BJ (cell line): ENCODE measurements at places on chromosomes 12 and 14. TPM values are rescaled to one million over a fixed set of nuclear protein-coding genes. Genes with fewer than 3 reads are reported as not detected.

- DNase-seq, result no peak
Measured at GRCh38 chr14:74524076-74524811, 30.7 kb downstream of the ISCA2 start.

Gene LMO3
- polyA plus RNA-seq, result not detected in 2 replicates

- DNase-seq, result no peak
Measured at GRCh38 chr12:6868211-6869048, 1.1 kb downstream of the TPI1 start.

- DNase-seq, result no peak
Measured at GRCh38 chr14:55625481-55625880, 45.5 kb downstream of the KTN1 start.

DNA sequence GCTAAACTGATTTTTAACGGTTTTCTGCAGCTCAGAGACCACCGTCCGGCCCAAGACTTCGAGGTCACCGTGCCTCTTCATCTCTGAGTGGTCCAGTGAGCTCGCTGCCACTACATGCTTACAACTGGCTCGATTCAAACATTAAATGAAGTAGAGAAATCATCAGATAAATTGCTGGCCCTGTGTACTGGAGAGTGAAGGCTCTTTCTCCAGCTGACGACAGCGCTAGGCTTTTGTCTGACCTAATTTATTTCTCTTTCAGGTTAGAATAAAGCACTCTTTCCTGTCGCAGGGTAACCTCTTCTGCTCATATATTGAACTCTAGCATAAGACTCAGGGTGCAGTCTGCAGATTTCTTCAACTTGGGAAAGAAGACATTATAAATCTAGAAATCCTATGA is 6.4 kb downstream of the BCL11B start:
- DNase-seq, result no peak

Gene C14orf39
- polyA plus RNA-seq, result not detected in 2 replicates

Gene NANOG
- not detected in 2 replicates for polyA plus RNA-seq

DNA sequence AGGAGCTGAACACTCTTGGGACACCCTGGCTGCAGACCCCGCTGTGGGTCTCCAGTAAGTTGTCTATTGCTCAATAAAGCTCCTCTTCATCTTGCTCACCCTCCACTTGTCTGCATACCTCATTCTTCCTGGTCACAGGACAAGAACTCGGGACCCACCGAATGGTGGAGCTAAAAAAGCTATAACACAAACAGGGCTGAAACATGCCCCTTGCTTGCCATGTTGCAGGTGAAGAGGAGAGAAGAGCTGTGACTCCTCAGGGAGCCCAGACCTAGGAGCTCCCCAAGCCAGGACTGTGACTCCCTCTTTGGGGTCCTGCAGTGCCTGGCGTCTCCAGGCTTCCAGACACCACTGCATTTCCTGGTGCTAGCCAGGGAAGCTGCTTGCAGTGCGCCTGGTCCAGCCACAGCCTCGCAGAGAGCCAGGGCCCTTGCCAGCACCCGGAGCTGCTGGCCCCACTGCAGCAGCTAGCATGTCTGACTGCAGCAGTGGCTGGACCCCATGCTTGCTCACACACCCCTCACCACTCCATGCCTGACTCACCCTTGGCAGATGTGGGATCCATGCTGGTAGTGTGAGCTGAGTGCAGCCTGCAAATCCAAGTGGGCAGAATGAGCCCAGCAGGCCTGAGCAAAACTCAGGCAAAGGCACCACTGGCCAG is 37.1 kb upstream of the OR5AU1 start:
- DNase-seq, result no peak

Gene ACVRL1
- polyA plus RNA-seq, result 7.8 and 13.1 TPM in 2 replicates

DNA sequence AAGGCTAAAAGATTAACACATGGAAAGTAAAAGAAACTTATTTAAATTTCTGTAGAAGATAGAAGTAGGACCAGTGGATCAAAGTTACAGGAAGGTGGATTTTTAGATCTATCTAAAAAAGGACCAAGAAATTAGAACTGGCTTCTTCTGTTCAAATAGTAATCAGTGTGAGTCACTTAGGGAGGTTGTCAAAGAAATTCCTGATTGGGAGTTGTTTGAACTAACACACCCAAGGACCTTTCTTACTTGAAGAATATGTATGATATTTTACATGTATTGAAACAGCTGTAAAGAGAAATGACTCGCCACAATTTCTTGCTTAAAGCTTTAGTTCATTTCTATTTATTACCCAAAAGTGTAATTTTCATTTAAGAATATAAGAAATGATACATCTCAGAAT is 256.9 kb downstream of the RAD51B start:
- DNase-seq, result no peak

DNA sequence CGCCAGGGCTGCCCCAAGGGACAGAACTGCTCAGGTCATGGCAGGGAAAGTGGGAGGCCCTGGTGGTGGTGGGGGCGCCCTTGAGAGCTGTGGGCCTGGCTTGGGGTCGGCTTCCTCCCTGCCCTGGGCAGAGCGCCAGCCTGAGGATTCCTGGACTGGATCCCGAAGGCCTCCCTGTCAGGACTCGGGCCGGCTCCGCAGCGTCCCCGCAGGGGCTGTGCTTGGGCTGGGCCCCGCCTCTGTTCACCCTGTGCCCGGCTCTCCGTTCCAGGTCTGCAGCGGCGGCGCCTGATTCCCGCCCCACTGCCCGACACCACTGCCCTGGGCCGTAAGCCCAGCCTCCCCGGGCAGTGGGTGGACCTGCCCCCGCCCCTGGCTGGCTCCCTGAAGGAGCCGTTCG is 39.9 kb downstream of the KIF26A start:
- DNase-seq, result no peak

- DNase-seq, result no peak
Measured at GRCh38 chr12:114221136-114221833, 184.7 kb downstream of the TBX5 start.

- DNase-seq, result no peak
Measured at GRCh38 chr12:76957301-76957700, 78.5 kb upstream of the CSRP2 start.

- no peak for DNase-seq
Measured at GRCh38 chr14:45089813-45090212, 5.9 kb downstream of the PRPF39 start.

DNA sequence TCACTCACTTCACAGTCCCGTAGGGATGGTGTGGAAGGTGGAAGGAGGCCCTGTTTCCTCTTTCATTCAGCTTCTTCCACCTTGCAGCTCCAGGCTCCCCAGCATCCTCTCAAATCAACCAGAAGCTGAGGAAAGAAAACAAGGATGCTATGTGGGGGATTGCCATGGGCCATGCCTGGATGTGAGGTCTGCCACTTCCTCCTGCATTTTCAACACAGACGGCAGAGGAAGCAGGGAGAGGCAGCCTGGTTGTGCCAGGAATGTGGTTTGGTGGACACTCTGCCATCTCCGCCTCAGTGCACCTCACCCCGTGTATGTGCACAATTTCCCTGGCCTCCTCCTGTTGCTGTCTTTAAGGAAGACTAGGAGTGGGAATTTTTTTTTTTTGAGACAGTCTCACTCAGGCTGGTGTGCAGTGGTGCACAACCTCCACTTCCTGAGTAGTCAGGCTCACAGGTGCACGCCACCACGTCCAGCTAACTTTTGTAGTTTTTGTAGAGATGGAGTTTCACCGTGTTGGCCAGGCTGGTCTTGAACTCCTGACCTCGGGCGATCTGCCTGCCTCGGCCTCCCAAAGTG is 99.2 kb downstream of the SLC15A4 start:
- DNase-seq, result no peak

GRCh38 chr14:104435147-104436046 is 144.2 kb upstream of the C14orf180 start:
- no peak for DNase-seq

- no peak for DNase-seq
Measured at GRCh38 chr12:96075560-96075959, 40.2 kb upstream of the LTA4H start.

- no peak for DNase-seq
Measured at GRCh38 chr14:98682726-98683125, 589.3 kb downstream of the BCL11B start.

DNA sequence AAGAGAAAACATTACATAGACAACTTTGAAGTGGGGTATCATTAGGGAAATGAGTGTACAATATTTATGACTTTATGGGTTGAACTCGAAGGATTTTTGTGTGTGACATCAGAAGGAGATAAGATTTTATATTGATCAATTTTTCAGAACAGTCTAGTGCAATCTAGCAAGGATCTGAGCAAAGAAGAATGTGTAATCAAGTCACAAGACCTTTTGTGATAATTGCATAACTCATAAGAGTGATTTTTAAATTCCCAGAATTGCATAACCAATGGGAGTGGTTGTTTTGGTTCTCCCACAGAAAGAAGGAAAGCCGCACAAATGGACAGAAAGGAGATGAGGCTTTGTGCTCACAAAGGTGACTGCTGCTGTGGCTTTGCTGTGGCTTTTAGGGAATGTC is 441.8 kb upstream of the FLRT2 start:
- DNase-seq, result no peak

Gene SLC22A17
- polyA plus RNA-seq, result 9.0 and 14.0 TPM in 2 replicates

DNA sequence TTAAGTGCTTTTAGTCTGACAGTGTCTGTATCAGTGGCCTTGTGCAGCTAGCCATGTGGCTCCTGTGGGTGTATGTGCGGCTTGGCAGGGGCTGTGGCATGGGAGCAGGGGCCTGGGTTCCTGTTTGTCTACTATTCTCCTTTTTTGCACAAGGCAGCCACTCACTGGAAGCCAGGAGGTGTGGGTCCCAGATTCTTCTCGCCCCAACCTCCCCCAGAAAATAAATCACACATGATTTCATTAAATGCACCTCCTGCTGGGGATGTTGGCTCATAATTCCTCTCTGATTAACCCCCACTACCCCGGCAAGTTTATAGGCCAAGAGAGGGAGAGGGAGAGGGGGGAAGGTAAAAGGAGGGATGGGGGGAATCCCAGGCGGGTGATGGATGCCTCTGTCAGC is 17.6 kb downstream of the CALCOCO1 start:
- no peak for DNase-seq

- no peak for DNase-seq
Measured at GRCh38 chr12:14395074-14395778, 29.7 kb downstream of the ATF7IP start.

DNA sequence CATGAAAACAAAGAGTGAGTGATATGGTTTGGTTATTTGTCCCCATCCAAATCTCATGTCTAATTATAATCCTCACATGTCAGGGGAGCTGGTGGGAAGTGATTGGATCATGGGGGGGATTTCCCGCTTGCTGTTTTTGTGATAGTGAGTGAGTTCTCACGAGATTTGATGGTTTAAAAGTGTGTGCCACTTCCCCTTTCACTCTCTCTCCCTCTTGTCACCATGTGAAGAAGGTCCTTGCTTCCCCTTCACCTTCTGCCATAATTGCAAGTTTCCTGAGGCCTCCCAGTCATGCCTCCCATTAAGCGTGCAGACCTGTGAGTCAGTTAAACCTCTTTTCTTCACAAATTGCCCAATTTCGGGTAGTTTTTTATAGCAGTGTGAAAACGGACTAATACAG is 2.1 kb upstream of the ATXN7L3B start:
- DNase-seq, result no peak

DNA sequence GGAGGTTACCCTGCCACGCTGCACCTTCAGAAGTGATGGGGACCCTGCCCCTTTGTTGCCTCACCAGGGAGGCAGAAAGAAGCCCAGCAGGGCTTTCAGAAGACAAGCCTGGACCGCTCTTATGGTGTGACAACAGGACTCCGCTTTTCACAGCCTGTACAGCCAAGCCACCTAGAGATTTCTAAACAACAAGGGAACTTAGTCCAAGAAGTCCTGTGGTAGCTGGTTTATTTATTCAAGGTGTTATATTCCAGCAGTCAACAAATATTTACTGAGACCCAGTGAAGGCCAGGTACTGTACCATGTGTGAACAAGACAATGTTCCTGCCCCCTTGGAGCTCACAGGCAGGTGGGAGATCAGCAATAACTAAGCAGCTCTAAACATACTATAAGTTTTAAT is 4.0 kb upstream of the TMEM229B start:
- DNase-seq, result no peak

GRCh38 chr12:113818833-113819232 is 147.3 kb downstream of the RBM19 start:
- DNase-seq, result no peak

GRCh38 chr12:38508246-38508645 is 191.7 kb downstream of the ALG10B start:
- DNase-seq, result no peak

GRCh38 chr14:25833341-25834126 is 764.3 kb downstream of the NOVA1 start:
- DNase-seq, result no peak

DNA sequence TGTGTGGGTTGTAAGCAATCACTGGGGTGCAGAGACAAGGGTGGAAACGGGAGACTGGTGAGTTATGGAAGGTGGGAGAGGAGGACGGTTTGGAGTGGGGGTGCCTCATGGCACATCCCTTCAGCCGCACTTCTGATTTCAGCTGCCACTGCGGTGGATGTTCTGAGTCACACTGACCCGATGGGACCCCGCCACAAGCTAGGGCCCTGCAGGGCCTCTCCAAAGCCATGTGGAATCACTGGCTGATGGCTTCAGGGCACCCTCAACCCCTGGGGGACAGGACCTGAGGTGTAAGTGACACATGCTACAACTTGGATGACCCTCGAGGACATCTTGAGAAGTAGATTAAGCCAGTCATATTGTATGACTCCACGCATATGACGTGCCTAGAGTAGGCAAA is 53.7 kb downstream of the GPR68 start:
- DNase-seq, result no peak

Gene KRT2
- not detected in 2 replicates for polyA plus RNA-seq

DNA sequence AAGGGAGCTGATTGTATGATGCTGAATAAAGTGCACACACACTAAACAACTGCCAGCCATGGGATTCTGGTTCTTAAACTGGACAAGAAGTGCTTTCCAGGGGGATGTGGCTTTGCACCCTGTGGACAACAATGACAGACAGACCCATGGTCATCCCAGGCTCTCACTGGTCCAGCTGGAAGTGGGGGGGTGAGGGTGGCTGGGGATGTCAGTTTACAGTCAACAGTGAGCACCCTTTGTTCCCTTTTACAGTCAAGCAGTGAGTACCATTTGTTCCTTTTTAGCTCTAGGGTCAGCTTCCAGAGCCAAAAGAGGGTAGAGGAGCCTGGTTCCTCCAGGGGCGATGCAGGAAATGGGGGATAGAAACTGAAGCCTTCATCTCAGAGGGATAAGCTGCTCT is 100.7 kb downstream of the SMOC1 start:
- DNase-seq, result no peak

DNA sequence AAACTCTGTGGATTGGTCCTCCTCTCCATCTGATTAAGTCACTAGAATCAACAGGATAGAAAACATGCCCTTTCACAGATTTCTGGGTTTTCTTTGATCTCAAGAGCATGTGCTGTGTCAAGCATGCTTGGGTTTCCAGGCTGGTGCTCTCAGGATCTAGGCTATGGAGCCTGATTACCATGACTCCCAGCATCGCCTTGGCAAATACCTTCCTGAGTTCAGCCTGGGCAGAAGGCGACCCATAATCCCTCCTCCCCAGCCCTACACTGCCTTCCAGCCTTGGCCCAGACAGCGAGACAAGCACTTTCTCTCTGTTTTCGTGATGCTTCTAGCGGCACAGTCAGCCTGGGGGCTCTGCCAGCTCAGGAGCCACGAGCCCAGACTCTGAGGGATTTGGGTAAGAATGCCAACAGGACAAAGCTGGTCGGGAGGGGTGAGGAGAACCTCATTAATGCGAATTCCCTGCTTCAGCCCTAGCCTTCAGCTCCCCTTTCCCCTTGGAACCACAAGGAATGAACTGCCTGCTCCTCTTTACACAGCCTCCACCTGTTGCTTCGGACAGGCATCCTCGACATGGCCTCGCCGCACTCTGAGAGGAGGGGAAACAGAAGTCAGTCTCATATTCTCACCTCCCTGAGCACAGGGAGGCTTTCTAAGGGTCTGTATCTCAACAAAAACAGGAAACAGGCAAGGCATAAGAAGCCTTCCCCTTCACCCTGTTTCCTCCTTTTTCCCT is 227.1 kb downstream of the MSRB3 start:
- DNase-seq, result no peak

Gene FBXL14
- 4.9 and 9.4 TPM in 2 replicates for polyA plus RNA-seq

Gene FOXM1
- 15.2 and 26.6 TPM in 2 replicates for polyA plus RNA-seq

Gene DDN
- polyA plus RNA-seq, result 0.02 and 0.07 TPM in 2 replicates
